ENCODE measurements at places on chromosomes 3 and 15. TPM values are rescaled to one million over a fixed set of nuclear protein-coding genes. Genes with fewer than 3 reads are reported as not detected.

Gene IMPG2
- 0.58 TPM for total RNA-seq

- DNase-seq = peak; percentile 66
Measured at GRCh38 chr3:149813367-149814281, 609 bp downstream of the RNF13 start.

GRCh38 chr15:63968700-63969099 lies 77.6 kb downstream of the DAPK2 start:
- no peak for DNase-seq

DNA sequence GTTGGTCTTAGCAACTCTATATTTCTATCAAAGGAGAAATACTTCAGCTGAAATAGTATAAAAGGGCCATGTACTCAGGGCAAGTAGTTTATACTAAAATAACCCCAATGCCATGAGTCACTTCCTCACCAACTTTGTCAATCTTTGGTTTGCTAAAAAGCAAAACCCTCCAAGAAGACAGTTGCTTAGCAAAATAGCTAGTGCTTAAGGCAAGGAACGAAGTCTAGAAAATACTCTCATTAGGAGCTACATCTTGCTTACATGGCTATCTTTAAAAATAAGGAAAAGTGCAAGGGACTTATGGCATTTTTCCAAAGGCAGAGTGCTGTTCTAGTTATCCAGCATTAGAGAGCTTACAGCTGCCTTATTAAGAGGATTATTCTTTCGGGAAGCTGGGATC lies 28.4 kb downstream of the P3H2 start:
- no peak for DNase-seq

Gene SLC25A36
- total RNA-seq = 102 TPM

DNA sequence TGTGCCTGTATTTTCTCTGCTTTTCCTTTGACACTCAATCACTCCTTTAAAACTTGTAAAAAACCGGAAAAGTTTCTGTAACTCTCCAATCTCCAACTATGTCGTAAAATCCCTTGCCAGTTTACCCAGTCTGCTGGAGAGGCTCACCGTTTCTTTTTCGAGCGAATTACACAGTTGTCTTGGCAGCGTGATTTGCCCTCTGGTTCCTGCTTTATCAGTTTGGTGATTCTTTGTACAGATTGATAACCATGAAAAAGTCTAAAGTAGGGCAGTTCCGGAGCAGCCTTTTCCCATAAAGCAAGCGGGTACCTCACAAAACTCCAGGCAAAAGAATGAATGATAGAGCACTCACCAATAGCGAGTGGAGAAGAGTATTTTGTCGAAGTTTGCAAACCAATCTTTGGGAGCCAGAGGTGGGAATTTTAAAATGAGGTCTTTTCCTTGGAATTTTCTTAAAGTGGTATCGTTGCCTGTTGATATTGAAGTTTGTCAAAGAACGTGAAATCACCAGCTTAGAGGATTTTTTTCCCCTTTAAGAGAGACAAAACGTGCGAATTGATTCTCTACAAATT lies at the start of gene TTC23:
TTC23 (minus strand) TSS at position 312 of the 572 bp plus-strand sequence. CDS start 20,869 bp downstream, outside the sequence.
- DNase-seq = peak; percentile 31

DNA sequence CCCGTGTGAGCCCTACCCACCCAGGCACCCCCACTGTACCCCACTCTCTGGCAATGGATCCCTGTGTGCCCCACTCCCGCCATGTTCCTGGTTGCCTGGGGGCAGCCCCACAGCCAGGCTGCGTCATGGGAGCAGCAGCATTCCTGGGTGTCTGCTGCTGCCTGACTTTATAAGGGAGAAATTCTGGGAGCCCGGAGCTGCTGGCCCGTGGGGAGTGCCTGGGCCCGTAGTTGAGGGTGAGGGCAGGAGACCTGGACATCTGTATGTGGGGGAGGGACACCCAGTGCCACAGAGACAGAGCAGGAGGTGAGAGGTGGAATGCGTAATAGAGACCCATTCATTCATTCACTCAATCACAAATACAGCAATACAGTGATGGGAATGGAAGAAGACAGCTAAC lies 15.1 kb downstream of the CSPG4 start:
- DNase-seq = no peak
